ENCODE measurements at places on chromosomes 1 and 21. TPM values are rescaled to one million over a fixed set of nuclear protein-coding genes. Genes with fewer than 3 reads are reported as not detected.

SOD1 gene
- total RNA-seq, result 114 TPM

TNFRSF8 gene
- total RNA-seq, result 63.5 TPM

OR2T33 gene
- not detected for total RNA-seq

SYT6 gene
- not detected for total RNA-seq

GUCA2A gene
- not detected for total RNA-seq

RCSD1 gene
- 62.0 TPM for total RNA-seq

PTPN22 gene
- total RNA-seq, result 59.8 TPM

SMPDL3B gene
- total RNA-seq, result 0.41 TPM

RGS18 gene
- 0.12 TPM for total RNA-seq

VAV3 gene
- total RNA-seq, result 2.8 TPM

CYP4X1 gene
- not detected for total RNA-seq

SLC50A1 gene
- total RNA-seq, result 65.0 TPM

CLDN19 gene
- not detected for total RNA-seq

LHX8 gene
- not detected for total RNA-seq

ZNF593OS gene
- total RNA-seq, result not detected

FAM151A gene
- not detected for total RNA-seq

ABL2 gene
- 12.2 TPM for total RNA-seq

EPHX1 gene
- 3.8 TPM for total RNA-seq

SLC1A7 gene
- not detected for total RNA-seq

LIN28A gene
- not detected for total RNA-seq

TTC24 gene
- 17.4 TPM for total RNA-seq
